ENCODE measurements at places on chromosomes 3 and 15.

- no peak for DNase-seq
Measured at GRCh38 chr15:99574502-99574901, 8.7 kb downstream of the MEF2A start.

DNA sequence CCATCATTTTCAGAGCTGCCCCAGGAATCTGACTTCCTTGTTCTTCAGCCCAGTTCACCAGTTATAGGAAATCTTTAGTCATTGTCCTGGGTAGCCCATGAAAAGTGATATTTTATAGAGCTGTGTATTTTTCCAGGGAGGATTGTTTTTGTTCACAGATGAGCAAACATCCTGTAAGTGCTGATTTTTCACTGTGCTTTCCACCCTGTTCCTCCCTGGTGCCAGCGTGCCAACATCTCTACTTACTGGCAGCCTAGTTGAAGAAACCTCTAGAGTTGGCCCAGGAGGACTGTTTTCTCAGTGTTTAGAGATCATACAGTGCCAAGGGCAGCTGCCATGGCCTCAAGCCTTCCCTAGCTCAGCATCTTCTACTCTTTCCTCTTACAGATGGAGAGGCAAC is 41.3 kb downstream of the ST6GAL1 start:
- DNase-seq, result no peak

DNA sequence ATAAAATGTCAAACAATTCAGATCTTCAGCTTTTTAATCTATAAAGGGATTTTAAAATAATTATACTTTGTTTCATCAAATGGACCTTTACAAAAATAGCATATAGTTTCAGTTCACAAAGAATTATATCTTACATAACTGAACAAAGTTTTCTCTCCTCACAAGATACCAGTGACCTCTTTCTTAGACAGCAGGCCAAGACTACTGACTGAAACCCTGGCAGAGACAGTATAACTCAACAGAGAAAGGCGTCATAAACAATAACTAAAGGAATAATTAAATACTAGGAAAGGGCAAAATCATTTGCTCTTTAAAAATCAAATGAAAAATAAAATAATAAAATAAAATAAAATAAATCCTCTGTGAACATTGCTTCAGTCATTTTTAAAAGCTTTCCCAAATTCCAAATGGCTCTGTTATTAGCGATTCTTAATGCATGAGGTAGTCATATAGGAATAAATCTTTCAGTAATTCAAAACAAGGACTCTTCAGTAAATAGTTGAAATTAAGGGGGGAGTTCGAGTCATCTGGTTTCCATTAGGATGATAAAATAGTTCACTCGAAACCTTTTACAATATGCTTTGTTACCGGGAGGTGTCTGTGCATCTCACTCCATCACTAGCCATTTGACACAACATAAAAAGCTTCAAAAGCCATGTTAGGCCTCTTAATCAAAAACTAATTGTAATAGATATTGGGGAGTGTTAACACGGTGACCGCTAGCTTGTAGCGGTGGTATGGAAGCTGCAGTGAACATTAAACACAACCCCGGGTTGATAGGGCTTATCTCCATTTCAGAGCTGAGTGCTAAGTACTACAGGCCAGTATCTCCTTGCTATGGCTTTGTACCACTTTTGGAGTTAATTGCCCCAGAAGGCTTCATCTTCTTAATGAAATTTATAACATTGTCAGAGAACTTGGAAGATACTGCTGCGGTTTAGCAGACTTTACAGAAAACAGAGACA is 142.9 kb upstream of the NR2F2 start:
- DNase-seq, result no peak

DNA sequence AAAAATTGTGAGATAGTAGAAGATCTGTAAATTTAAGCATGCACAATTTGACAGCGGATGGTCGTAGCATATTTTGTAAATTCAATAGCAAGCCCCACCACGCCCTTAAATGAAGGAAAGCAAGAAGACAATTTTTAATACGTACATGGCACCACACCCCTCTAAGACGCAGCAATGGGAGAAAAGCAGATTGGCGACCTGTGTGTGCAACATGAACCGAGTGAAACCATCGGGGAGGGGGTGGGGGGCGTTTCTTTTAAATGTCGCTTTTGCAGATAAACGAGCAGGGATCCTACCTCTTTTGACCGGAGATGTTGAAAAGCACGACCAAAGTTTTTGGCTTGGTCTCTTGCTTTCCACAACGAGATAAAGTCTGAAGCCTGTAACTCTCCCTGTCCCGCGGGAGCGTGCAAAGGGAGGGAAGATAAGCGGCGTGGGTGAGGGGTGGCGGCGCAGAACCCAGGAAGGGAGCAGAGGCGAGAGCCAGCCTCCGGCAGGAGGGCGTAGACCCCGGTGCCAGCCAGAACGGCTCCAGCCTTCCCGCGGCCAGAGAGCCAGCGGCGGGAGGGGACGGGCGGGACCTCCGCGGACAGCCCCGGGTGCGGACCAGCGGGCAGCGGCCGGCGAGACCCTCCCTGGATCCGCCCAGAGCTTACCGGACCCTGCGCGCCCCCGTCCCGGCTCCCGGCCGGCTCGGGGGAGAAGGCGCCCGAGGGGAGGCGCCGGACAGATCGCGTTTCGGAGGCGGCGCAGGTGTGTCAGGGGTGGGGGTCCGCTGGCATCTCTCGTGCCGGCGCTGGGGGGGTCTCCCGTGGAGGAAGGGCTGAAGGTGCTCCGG is at the start of gene CHL1:
CHL1 (plus strand) TSS at position 453 of the 838 bp plus-strand sequence. CDS start 123,014 bp downstream, outside the sequence.
- DNase-seq, result no peak

DNA sequence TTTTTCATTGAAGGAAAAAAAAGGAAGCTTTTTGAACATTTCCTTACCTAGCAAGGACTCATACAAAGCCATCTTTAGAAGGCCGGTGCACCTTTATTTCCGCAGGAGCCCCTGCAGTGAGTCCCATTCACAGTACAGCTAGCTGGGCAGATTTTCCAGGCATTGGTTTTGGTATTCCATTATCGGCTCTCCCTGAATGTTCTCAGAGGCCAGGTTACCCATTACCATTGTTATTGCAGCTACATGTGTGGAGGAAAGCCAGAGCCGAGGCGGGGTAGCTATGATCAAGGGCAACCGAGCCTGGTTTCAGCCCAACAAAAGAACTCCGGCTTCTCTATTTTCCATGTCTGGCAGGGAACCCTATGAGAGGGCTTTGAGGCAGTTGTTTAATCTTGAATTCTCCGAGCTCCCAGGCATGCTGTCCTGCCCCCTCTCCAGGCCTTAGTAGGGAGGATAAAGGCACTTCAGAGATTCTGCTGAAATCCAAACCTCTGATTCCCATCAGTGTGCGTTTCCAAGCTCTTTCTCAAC is 100.3 kb downstream of the LRRK1 start:
- no peak for DNase-seq

- no peak for DNase-seq
Measured at GRCh38 chr3:156491192-156491591, 63.7 kb downstream of the SSR3 start.

- no peak for DNase-seq
Measured at GRCh38 chr15:38438031-38438986, 15.6 kb upstream of the FAM98B start.

DNA sequence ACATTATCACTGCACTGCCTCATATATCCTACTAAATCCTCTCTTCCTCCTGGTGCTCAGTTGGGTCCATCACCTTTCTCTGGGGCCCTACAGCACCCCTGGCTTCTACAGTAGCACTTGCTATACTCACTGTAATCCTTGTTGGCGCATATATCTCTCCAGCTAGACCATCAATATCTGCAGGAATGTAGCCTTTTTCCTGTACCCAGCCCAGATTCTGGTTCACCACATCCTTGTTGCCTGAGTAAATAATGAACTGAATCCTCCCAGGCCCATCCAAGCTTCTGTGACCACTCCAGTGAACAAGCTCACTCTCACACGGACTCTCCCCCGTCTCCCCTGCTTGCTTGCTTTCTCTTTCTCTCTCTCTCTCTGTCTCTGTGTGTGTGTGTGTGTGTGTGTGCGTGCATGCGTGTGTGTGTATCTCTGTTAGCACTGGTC is 62.5 kb upstream of the LIPC start:
- peak; percentile 80 for DNase-seq

GRCh38 chr3:122074621-122075265 is 19.6 kb downstream of the CD86 start:
- no peak for DNase-seq

DNA sequence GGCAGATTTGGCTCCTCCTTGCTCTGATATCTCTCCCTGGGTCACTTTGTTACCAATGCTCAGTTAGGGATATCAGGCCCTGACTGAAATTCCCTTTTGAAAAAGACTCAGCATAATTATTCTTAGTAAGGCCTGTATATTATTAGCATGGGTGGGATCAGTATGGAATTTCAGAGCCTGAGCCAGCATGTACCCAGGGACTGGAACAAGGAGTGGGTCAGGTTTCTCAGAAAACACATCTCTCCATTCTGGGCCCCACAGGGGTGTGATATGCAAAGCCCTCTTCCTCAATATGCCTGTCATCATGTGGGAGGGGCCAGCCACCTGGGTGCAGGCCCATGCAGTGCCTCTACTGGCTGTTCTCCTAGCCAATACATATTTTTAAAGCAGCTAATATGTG is 423.2 kb downstream of the EPHB1 start:
- DNase-seq, result no peak

DNA sequence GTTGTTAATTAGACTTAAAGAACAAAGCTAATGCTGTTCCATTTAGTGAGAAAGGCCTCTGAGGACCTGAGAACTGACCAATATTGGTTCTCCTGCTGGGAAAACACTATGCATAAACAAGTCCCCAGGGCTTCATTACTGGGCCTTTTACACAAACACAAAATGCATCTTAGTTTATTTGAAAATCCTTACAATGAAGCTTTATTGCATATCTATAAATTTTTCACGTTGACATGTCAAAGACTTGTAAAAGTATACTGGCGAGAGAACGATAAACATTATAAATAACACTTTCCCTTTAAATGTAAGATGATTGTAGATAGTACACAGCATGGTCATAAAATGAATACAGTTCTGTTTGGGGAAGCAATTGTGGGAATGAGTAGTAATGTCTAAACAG is 151.7 kb downstream of the ROBO2 start:
- DNase-seq, result no peak

DNA sequence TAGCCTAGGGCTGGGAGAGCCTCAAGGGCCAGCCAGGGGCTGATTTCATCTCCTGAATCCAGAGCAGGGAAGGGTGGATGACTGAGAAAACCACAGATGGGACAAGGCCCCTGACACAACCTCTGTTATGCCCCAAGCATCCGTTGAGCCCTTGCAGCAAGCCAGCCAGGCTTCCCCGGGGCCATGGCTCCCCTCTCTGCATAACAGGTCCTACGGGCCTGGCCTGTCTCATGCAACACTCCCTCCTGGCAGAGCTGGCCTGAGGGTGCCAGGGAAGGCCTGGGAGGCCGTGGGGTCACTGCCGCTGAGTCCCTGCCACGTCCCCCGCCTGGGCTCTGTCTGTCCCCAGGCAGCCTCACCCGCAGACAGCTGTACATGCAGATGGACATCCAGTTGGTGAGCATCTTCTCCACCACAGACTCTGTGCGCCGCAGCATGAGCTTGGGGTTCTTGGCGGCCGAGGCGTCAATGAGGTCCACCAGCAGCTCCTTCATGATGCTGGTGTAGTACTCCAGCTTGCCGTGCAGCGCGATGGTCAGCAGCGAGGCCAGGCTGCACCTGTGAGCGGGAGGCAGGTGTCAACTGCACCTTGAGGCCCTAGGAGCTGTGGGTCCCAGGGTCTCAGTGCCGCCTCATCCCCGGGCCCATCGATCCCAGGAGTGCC is 22.1 kb downstream of the H1-8 start:
- DNase-seq, result no peak

DNA sequence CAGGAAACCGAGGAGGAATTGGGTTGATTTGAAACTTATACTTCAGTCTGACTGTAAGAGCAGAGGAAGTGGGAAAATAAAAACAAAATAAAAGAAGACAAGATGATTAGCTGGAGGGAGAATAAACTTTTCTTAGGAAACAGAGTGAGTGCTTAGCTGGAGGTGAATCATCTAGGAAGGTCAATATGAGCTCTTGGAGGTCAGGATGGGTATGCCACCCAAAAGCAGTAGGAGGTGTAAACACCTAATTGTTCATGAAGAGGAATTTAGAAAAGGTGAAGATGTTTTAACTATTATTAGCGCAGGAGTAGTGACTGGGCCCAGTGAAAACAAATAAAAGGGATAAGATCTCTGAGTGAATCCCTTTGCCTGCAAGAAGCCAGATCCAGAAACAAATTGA is 39.9 kb upstream of the ARL14 start:
- DNase-seq, result no peak

DNA sequence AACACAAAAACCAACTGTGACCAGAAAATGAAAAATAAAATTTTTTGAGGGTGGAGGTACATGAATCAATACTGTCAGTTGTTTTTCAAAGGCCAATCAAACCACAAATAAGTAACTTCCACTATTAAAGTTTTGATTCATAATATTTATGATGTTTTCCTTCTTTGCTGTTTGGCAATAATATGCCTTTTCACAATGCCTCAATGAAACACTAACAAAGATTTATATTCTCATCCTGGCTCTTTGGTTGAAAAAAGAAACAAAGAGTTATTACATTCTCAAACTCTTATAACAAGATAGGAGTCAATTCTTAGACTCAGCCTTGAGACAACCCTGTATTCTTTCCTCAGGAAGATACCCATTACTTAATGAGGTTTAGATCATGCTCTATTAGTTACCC is 63.1 kb downstream of the C3orf70 start:
- DNase-seq, result no peak

GRCh38 chr3:17218587-17218986 is 333.8 kb downstream of the PLCL2 start:
- no peak for DNase-seq

- no peak for DNase-seq
Measured at GRCh38 chr3:22659651-22660475, 543.3 kb upstream of the UBE2E2 start.

GRCh38 chr15:91897585-91898372 is 44.3 kb downstream of the SLCO3A1 start:
- DNase-seq, result no peak

- DNase-seq, result no peak
Measured at GRCh38 chr3:147354623-147355022, 51.7 kb downstream of the ZIC4 start.

- no peak for DNase-seq
Measured at GRCh38 chr15:57992761-57993355, 72.7 kb downstream of the ALDH1A2 start.

DNA sequence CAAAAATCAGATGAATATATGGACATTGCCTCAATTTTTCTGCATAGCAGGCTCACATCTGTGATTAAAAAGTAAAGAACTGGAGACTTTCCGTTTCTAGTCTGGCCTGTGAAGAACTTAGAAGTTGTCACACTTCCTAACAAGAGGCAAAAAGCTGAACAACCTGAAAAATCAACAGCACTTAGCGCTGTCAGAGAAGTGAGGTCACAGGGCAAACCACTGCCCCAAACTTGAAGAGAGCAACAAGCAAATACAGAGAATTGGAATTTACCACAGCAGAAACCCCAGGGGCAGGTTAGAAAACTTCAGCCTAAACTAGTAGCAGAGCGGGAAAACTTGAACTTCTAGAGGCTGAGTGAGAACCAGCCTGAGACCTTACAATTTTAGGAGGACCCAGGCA is 38.9 kb downstream of the CCDC54 start:
- DNase-seq, result no peak

- DNase-seq, result no peak
Measured at GRCh38 chr3:15612001-15612400, 10.5 kb downstream of the BTD start.

- peak; percentile 59 for DNase-seq
Measured at GRCh38 chr3:81216192-81216591, 545.3 kb downstream of the GBE1 start.

GRCh38 chr3:144369129-144369879 is 397.7 kb downstream of the DIPK2A start:
- DNase-seq, result no peak

GRCh38 chr15:72231833-72232478 is 966 bp upstream of the PKM start:
- DNase-seq, result peak; percentile 69

- no peak for DNase-seq
Measured at GRCh38 chr15:39591896-39592315, 11.0 kb downstream of the THBS1 start.

Data from Caki2 (cell line).